Right forelimb (tissue), 1 donor: ENCODE measurements at places on chromosomes 16 and 17.

DNA sequence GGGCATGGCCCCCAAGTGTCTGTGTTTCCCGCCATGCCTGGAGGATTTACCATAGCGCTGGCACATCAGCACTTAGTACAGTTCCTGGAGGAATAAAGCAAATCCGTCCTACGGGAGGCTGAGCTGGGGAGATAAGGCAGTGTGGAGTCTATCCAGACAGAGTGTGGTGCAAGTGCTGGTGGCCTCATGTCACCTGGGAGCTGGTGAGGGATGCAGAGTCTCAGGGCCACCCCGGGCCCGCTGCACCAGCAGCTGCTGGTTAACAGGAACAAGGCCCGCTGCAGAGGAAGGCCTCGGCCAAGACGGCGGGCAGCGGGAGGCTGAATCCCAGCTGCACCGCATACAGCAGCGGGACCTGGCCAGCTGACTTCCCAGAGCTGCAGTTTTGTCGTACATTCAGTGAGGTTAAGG lies 57.3 kb upstream of the CDC42EP4 start:
- DNase-seq, result no peak

DNA sequence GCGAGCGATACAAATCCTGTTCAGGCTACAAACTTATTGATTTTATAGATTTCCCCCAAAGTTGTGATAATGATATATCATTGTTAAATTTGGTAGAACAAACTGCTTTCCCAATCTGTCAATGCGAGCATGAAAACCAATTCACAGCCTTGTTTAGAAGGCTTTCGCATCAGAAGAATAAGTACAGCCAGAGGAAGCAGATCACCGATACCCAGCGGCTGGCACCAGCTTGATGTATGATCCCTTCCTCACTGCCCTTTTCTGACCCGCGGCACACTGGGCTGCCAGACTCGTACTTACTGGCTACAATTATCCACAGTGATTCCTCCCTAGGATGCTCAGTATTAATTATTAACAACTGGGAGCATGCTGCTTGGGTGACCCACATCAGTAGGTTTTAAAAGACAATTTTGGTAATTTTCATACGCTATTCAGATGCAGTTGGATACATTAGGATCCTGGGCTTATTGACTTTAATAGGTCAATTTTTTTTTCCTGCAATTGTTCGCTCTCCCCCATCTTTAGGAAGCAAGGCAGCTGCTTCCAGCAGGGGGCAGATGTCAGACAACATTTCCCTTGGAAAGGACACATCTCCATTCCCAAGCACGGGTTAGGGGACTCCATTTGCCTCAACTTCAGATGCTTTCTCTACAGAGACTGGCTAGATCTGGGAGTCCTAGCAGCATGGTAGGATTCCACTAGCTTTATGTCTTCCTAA lies 582.7 kb upstream of the PSMD7 start:
- DNase-seq, result no peak

DNA sequence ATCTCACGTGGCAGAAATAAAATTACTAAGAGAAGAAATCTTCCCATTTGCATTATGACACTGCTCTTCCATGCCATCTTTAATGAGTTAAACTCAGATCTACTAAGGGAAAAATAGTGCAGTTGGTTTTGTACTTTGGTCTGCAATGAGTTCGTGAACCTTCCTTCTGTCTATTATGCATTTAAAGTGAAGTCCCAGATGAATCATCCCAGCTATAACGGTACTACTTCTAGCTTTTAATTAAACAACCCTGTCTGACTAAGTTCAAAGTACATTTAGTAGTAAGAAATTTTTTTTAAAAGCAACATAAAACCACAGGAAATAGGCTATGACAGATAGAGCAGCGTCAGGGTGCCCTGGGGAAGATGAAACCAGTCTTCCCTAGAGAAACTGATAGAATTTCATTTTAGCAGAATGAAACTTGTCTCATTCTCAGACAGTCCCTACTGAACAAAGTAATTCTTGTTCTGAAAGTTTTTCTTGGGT lies 1.8 kb downstream of the TMIGD1 start:
- DNase-seq, result no peak

DNA sequence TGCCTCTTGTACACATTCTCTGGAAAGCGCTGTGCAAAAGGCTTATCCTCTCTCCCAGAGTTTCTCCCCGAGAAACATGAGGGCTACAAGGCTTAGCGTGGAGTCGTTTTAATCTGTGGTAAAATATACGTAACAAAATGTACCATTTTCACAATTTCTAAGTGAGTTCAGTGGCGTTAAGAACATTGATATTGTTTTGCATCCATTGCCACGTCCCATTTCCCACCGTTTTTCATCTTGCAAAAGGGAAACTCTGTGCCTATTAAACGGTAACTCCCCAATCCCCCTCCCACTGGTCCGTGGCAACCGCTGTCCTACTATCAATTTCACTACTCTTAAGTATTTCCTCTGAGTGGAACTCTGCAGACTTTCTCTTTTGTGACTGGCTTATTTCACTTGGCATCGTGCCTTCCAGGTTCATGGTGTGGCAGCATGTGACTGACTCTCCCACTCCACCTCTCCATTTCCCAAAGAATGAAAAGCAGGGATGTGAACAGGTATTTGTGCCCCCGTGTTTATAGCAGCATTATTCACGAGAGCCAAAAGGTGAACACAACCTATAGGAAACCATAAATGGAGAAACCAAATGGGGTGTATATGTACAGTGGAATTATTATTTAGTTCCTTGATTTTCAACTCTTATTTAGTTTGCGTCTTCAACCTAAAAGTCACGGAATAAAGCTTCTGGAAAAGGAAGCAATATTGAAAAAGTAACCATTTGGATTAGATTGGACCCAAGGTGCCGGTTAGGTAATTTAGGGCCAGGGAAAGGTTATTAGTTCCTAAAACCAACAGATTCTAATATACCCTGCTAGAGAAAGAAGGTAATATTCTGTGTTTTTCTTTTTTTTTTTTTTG lies 1.1 kb upstream of the USP32 start:
- DNase-seq, result peak; percentile 54

GRCh38 chr16:29824589-29825144 lies 4.4 kb downstream of the MVP start:
- no peak for DNase-seq

DNA sequence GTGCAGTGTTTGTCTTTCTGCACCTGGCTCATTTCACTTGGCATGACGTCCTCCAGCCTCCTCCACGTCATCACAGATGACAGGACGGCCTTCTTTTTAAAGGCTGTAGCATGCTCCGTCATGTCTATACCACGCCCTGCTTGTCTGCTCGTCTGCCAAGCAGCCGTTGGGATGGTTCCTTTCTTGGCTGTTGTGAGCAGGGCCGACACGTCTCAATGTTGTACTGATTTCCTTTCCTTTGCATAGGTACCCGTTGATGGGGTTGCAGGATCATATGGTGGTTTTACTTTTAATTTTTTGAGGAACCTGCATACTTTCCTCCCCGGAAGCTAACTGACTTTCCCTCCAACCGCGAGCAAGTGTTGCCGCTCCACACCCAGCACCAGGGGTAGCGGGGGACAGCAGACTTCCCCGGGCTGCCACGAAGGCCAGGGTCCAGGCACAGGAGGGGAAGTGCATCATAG lies 212.2 kb upstream of the ZNF469 start:
- DNase-seq, result no peak

DNA sequence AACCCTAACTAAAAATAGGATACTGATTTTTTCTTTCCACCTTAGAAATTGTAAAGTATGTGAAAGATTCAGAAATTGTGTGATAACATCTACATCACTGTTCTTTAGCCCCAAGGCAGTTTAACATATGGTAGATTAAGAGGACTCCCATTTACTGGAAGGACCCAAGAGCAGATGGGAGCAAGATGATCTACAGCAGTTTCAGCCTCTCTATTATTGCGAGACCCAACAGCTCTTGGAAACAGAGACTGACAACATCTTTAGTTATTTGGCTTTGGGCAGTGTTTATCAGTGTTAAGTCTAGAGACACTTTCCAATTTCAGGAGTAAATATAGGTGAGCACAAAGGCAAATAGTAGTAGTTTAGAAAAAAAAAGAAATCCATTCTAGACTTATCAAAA lies 124.9 kb upstream of the CORO6 start:
- DNase-seq, result no peak

- no peak for DNase-seq
These were observed 192.5 kb downstream of the CDH13 start for GRCh38 chr16:82819286-82819685.

DNA sequence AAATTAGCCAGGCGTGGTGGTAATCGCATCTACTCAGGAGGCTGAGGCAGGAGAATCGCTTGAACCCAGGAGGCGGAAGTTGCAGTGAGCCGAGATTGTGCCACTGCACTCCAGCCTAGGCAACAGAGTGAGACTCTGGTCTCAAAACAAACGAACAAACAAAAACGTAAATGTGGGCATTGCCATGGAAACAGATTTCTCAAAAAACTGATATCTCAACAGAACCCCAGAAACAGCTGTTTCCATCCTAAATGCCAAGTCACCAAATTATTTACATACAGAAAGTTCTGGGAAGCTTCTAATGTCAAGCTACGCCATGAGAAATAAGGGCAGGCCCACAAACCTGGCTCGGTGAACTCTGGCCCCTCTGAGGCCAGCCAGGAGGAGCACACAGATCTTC lies 16.0 kb upstream of the ZNF689 start:
- DNase-seq, result no peak

DNA sequence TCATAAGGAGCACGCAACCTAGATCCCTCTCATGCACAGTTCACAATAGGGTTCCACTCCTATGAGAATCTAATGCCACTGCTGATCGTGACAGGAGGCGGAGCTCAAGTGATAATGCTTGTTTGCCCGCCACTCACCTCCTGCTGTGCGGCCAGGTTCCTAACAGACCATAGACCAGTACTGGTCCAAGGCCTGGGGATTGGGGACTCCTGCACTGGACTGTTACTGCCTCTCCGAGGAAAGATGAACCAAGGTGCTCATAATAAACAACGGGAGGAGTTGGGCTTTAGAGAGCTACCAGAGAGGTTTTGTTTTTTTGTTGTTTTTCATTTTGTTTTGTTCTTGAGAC lies 58.2 kb downstream of the TK2 start:
- DNase-seq, result no peak

- no peak for DNase-seq
These were observed 64.1 kb downstream of the PLD6 start for GRCh38 chr17:17141860-17142552.

DNA sequence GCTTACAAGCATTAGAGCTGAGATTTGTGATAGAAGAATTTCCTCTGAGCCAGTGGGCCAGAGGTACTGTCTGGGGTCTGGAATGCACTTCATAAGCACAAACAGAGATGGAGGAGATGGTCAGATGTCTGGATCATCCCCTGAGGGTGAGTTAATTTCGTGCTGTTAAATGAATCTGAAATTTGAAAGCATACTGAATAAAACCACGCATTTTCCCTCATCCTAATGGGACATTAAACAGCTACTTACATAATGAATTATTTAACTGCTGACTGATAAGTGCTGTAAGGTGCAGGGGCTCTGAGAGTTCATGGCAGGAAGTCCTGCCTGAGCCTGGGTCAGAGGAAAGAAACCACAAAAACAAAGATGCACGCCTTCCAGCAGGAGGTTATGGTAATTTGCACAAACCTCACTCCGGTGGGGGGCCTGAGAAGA lies 136.3 kb upstream of the XYLT1 start:
- no peak for DNase-seq

DNA sequence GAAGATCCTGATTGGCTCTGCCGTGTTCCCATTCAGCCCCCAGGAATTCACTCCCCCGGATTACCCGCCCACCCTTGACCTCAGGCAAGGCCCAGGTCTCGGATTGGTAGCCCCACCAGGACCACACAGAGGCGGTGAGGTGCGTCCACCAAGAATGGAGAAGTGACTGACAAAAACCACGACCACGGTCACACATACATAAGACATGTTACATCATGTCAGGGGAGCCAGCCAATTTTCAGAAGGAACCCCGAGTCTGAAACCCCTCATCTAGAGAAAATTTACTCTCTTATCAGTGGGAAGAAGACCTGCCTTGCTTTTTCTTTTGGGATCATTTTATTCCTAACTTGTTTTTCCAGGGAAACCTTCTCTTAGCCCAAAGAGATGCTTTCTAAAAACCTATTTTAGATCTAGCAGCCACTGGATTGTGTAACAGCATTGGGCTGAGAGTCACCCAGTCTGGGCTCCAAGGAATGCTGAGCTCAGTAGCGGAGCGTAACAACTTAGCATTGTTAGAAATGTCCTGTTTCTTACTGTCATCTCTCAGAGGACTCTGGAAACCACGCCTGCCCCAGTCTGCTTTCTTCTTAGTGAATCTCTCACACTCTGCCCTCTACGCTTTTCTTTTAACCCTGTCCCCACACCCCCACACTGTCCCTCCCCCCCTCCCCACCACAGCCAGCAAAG lies 164.1 kb downstream of the CMIP start:
- DNase-seq, result no peak

DNA sequence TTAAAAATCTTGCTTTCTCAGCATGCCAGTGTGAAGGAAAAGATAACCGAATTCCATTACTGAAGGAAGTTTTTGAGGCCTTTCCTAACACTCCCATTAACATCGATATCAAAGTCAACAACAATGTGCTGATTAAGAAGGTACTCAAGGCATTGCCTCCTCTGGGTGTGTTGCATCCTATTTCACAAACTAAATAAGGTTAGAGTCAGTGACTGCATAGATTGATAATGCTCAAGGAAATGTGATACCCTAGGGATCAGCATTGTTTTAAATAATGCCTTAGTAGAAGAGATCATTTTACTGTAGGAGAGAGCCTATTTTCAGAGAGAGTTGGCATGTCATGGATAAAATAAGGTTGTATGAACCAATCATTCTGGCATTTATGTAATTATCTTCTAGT lies 36.8 kb downstream of the GDPD1 start:
- DNase-seq, result no peak

DNA sequence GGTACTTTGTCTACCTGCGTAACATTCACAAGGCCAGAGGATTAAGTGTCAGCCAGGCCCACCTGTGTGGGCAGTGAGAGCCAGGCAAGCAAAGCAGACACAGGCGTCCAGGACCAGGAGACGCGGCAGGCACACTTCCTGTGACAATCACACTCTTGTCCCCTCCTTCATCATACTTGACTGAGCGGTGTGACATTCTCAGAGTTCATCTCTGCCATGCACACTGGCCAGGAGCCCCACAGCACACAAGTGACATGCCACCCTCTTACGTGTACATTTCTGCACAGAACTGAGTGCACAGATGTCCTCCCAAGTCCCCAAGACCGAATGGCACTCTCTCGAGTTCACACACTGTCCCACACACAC lies 8.7 kb downstream of the PPP1R9B start:
- DNase-seq, result no peak
